ENCODE measurements at places on chromosomes 7 and 10.
A peak's percentile ranks its signal among the peaks of the same experiment; 100 is the strongest.

DNA sequence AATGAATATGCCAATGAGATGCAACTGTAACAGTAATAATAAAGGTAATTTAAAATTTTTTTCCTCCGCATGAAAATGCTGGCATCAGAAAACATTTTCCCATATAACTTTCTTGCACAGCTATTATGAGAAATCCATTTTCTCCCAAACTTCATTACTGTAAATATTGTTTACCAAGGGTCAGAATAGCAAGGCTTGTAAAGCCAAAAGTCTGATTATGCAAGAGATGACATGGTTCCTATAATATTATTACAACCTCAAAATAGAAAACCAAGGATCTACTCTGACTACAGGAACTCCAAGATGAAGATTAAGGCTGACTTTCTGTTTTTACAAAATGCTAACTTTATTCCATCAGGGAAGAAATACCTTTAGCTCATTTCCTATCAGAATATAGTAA lies 162.7 kb upstream of the CDK1 start:
- DNase-seq = no peak

- no peak for DNase-seq
Measured at GRCh38 chr7:24793982-24794648, 36.9 kb upstream of the GSDME start.

DNA sequence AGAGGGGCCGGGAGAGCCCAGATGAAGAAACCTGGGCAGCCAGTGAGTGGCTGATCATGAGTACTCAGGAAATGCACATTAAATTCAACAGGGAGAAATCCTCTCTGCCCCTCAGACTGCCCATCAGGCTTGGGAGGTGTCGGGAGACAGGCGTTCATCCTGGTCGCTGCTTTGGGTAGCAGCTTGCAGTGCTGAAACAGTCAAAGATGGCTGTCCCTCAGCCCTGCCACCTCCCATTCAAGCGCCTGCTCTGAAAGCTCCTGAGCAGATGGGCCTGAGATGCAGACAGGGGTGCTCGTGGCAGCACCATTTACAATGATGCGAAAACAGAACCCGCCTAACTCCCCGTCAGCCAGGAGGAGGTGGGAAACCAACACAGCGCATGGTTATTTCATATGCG lies 3.6 kb upstream of the JAKMIP3 start:
- DNase-seq = no peak

- DNase-seq = no peak
Measured at GRCh38 chr10:22666287-22667092, 47.9 kb downstream of the PIP4K2A start.

GRCh38 chr10:74824184-74824899 lies 2.1 kb upstream of the KAT6B start:
- DNase-seq = no peak

DNA sequence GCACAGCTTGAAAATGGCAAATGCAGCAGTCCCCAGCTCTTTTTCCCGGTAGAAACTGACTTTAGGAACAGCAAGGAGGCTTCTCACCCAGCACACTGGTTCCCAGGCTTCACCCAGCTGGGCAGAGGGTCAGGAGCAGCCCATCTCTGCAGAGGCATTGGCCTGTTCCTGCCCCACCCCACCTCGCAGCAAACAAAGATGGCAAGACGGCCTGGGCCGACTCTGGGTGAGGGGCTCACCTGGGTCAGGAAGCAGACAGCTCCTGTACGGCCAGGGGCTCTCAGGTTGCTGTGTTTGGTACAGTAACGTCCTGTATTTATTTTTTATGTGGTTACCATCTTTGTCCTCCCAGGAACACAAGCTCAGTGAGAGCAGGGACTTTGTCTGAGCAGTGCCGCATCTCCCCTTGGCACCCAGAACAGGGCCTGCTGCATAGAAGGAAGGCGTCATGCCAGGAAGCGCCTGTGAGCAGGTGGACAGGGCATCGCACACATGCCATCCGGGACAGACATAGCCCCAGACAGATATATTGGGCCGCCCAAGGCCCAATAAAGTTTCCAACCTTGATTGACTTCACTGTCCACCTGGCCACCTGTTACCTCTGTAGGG lies 585.0 kb upstream of the FOXK1 start:
- DNase-seq = no peak

DNA sequence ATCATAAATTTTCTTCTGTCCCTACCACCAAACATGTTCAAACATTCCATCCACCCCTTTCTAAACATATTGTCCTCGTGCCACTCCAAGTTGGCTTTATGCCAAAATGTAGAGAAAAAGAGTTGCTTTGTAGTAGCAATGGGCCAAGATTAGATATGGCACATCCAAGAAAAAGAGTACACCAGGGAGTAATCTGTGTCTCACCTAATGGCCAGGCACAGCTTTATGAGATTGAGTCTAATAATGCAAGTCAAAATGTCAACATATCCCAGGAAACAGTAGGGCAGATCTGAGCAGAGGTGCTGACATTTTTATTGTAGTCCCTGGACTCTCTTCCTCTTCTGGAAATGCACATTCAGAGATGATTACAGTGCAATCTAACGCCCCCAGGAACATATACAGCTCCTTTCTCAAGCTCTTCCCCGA lies 5.7 kb upstream of the OR6V1 start:
- no peak for DNase-seq

GRCh38 chr10:23422003-23422411 lies 16.9 kb upstream of the OTUD1 start:
- DNase-seq = no peak

- DNase-seq = no peak
Measured at GRCh38 chr7:4361774-4362173, 320.3 kb upstream of the FOXK1 start.

DNA sequence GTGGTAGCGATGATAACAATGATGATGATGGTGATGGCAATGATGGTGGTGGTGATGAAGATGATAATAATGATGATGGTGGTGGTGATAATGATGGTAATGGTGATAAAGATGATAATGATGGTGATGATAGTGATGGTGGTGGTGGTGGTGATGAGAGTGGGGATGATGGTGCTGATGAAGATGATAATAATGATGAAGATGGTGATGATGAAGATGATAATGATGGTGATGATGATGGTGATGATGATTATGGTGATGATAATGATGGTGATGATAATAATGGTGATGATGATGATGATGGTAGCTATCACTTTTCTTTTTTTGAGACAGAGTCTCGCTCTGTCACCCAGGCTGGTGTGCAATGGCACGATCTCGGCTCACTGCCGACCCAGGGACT lies 144.5 kb upstream of the PCBD1 start:
- no peak for DNase-seq

- no peak for DNase-seq
Measured at GRCh38 chr10:108360187-108360586, 1195.7 kb upstream of the SORCS1 start.

GRCh38 chr7:29505931-29506330 lies 57.7 kb upstream of the PRR15 start:
- DNase-seq = no peak

DNA sequence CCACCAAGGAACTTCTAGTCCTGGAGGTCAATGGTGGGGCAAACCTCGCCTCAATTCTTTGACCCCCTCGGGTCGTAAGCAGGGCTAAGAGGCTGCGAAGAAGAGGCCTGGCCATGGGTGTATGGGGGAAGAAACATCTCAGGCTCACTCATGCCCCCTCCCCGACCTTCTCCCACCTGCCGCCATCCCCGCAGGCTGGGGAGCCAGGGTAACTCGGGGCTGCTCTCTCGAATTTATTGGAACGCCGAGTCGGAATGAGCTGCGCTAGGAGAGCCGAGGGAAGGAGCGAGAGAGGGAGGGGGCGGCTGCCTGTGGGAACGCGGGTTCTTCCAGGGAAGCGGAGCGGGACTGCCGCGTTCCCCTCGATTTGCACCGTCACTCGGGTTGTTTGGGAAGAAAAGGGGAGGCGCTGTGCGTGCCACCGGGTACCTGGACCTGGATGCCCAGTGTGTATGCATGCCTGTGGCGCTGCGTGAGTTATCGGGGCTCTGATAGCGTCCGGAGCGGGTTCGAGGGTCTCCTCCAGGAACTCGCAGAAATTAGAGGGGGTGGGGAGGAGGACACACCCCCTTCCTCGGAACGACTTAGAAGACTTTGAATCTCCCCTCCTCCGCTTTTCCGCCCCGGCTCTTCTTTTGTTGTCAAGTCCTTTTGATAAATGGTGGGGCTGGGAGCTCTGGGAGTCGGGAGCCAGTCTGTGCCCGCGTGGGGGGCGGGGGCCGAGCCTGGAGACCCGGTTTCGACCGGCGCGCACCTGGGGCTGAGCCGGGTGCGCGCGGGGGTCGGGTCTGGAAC lies 1.8 kb upstream of the ZNF503 start:
- no peak for DNase-seq

- no peak for DNase-seq
Measured at GRCh38 chr7:92244808-92245486, 767 bp downstream of the KRIT1 start.

DNA sequence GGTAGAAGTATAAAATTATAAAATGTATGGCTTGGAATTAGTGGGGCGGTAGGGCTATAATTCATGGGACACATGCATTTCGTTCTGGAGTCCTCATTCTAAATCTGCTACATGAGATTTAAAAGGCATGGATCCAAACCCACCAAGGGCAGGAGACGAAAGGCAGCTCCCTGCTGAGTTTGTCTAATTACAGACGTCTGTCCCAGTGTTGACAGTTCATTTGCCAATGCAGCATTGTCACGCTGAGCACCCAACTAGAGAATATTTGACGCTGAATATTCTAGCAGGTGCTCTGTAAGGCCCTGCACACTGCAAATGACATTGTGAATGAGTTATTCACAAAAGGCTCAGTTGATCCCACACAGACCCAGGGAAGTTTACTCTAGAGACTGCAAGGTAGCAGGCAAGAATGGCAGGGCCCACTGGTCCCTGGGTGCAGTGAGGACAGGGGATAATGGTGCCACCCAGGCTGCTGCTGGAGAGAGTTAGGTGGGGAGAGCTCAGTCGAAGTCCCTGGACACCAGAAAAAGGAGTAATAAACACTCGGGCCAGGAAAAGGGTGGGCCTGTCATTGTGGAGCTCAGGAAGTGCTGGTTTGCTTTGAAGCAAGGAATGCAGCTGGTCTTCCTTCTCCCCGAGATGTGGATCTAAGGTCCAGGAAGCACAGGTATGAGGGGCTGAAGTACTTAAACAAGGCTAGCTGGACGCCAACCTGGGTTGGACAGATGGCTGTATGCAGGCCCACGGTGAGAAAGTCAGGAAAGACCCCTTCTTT lies 75.0 kb upstream of the JCAD start:
- no peak for DNase-seq

- DNase-seq = peak; percentile 11
Measured at GRCh38 chr10:19209319-19209718, 160.7 kb downstream of the MALRD1 start.

DNA sequence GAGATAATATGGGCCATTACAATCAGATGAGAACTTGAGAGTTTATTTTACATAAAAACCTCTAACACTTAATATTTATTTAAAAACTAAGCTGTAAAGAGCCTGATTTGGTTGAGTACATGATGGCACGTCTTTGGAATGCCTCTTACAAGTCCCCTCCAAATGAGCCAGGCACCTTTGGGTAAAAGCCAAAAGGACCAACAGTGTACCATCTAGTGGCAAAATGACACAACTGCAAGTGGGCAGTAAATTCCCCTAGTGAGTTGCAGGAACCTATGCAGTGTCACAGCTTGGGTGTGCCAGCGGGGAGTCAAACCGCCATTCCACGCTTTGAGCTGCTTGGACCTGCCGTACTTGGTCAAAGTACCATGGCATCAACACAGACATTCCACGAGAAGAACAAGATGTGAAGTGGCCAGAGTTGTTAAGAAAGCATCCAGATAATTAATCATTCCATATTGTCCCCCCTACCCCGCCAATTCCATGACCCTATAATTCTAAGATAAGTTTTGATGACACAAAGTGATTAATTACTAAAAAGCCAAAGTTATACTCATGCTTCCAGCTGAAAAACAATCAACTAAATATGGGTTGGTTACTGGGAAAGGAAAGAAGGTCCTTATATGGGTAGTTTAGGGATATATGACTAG lies 115.2 kb downstream of the SORBS1 start:
- peak; percentile 21 for DNase-seq

DNA sequence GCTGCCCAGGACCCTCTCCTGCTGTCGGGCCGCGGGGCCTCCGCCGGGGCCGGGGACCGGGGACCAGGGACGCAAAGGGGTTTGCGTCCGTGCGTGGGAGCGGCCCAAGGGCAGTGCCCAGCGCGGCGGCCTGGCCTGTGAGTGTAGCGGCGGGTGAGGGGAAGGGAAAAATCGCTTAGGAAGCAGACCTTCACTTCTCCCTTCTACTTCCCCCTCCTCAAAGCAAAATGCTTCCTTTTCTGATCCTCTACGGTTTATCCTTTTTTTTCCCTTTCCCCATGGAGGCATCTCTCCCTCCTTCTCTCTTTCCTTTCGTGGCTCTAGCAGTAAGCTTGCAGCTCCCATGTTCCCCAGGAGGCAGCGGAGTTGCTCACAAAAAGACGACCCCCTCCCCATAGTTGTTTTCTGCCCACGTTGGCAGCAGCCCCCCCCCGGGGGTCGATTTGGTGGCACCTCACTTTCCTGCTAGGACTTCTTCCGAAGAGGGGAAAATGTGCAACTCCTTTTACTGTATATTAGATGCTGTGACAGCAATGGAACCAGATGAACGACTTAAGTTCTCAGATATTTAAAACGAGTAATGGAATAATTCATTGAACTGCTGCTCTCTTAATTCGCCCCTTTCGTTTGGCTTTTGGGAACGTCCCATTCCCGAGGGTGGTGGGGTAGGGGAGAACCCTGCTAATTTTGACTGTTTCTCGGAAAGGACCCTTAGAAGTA lies 724 bp downstream of the CAPZA2 start:
- DNase-seq = peak; percentile 22

DNA sequence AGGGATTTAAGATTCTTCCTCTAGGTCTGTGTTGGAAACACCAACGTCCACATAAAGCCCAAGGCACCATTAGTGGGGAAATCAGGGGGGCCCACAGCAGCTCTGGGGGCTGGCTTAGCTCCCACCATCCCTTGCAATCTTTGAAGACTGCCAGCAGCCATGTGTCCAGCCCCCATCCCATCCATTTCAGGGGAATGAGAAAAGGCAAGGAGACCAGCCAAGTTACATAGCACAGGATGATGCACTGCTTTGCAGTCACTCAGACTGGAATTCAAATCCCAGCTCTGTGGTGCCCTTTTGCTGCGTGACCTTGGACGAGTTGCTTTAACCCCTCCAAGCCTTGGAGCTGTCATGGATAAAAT lies 108.9 kb upstream of the ZMIZ1 start:
- DNase-seq = no peak

GRCh38 chr10:121864653-121865052 lies 63.2 kb downstream of the ATE1 start:
- DNase-seq = no peak

- DNase-seq = no peak
Measured at GRCh38 chr7:85452674-85453073, 265.8 kb upstream of the SEMA3D start.
